NCI-H2029 treated with DMSO at 0.1 percent for 48 hours (cell line): ENCODE measurements at places on chromosomes 5 and 9.

GRCh38 chr9:14405176-14405706, 91.3 kb upstream of the NFIB start:
- no peak for DNase-seq

GRCh38 chr5:40490464-40491111, 189.1 kb upstream of the PTGER4 start:
- DNase-seq: no peak

- peak; percentile 57 for DNase-seq
Observed at GRCh38 chr9:38620483-38621433, at the start of gene ANKRD18A. ANKRD18A (minus strand) TSS chr9:38620596; CDS start chr9:38620285, 311 bp downstream.

DNA sequence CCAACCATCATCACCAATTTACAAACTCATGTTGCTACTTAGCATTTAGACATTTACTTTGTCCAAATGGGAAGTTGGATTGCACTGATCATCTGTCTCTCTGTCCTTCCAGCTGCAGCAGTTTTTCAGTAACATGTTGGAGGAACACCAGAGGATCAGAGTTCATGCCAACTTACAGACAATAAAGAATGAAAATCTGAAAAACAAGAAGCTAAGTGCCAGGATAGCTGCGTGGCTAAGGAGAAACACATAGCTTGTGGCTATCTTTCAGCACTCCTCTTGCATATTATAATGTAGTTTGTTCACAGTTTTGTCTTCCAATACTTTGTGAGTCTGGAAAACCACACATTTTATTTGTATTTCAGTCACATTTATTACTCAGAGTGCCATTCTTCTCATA, 6.4 kb upstream of the ARL14EPL start:
- DNase-seq: no peak

- DNase-seq: no peak
Observed at GRCh38 chr5:75611311-75612225, at the start of gene ANKDD1B. ANKDD1B (plus strand) TSS chr5:75611453; CDS start chr5:75611635, 182 bp downstream.

DNA sequence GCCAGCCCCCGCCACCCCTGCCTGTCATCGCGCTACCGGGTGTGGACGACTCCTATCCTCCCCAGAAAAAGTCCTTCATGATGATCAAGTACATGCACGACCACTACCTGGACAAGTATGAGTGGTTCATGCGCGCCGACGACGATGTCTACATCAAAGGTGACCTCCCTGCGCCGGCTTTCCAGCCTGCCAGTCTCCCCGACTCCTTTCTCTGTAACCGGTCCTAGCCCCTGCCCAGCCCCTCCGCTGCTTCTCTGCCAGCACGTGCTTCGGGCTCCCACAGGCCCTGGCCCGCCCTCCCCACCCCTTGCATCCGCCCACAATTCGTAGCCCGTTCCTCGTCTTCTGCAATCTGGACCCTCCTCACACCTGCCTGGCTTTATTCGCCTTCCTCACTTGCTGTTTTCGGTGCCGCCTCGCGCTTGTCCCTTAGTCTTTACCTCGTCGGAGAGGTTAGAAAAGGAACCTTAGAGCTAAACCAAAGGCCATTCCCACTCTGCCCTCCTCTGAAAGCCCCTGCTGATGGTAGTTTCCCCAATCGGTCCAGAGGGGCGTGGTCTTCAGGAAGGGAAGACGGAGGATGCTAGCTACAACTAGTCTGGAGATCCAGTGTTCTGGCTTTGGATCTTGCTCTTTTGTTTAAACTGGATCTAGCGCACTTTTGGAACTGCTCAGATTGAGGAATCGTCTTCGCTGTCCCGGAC, 1.4 kb downstream of the CHSY3 start:
- no peak for DNase-seq
